ENCODE measurements at places on chromosomes 1 and 21. TPM values are rescaled to one million over a fixed set of nuclear protein-coding genes. Genes with fewer than 3 reads are reported as not detected.

- no peak for DNase-seq
- no peak overlapping the region for H3K27ac ChIP-seq
- no peaks in the 10 kb centered on the region for H3K36me3 ChIP-seq
- H3K4me3 ChIP-seq, result no peak overlapping the region
These were observed 152.4 kb downstream of the HLX start for GRCh38 chr1:221031458-221032203.

DNA sequence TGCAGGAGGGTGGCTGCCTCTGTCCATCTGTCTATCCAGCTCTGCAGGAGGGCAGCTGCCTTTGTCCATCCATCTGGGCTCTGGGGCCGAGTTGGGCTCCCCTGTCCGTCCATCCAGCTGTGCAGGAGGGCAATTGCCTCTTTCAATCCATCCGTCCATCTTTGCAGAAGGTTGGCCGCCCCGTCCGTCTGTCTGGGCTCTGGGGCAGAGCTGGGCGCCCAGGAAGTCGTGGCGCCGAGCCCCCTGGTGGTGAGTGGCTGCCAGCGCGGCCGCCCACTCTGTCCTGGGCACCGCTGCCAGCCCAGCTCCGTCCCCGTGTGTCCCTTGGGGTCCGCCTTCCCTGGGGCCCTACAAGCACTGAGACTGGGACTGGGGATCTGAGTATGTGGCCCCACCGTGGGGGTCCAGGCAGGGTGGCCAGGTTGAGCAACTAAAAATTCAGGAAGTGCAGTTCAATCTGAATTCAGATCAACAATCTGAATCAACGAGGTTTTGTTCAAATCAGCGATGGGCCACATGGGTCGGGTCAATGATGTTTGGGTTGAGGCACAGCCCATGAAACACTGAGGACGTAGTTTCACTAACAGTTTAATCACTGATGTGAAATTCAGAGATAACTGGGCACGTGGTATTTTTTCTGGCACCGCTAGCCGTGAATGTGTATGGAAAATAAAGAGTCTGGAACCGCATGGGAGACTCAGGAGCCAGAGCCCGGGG lies 99.1 kb upstream of the ACTRT2 start:
- no peak overlapping the region for H3K4me3 ChIP-seq
- H3K27ac ChIP-seq, result no peak overlapping the region
- H3K27me3 ChIP-seq, result no peaks in the 10 kb centered on the region
- DNase-seq, result no peak

GRCh38 chr1:151611288-151611790 lies 511 bp upstream of the SNX27 start:
- no peaks in the 10 kb centered on the region for H3K4me1 ChIP-seq
- H3K36me3 ChIP-seq, result peaks cover 2% of the 10 kb centered on the region
- H3K27ac ChIP-seq, result no peak overlapping the region
- H3K4me3 ChIP-seq, result peak overlapping the region; percentile 99
- no peak for DNase-seq

Gene ARHGAP30
- total RNA-seq, result 0.13 TPM

GRCh38 chr1:43382027-43382779 lies 7.4 kb downstream of the MED8 start:
- H3K27ac ChIP-seq, result no peak overlapping the region
- H3K27me3 ChIP-seq, result no peaks in the 10 kb centered on the region
- H3K36me3 ChIP-seq, result peaks cover 55% of the 10 kb centered on the region
- H3K4me1 ChIP-seq, result no peaks in the 10 kb centered on the region

DNA sequence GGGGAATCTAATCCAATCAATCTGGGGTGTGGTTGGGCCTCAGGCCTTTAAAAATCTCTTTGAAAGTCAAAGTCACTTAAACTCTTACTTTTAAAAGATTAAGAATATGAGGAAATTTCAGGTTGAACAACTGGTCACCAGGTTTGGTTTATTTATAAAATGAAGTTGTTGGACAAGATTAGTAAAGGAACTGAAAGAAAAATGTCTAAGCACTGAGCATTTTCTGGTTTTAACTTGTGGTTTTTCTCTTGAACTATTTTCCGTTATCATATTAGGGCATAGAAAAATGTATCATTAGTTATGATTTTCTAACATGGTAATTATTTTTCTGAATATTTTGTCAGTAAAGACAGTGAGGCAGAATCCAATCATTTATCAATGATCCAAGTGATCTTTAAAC lies 49.6 kb downstream of the RGS2 start:
- H3K36me3 ChIP-seq, result no peaks in the 10 kb centered on the region
- peaks cover 2% of the 10 kb centered on the region for H3K4me1 ChIP-seq
- DNase-seq, result no peak
- H3K4me3 ChIP-seq, result no peak overlapping the region
